ENCODE measurements at places on chromosomes 16 and 17. TPM values are rescaled to one million over a fixed set of nuclear protein-coding genes. Genes with fewer than 3 reads are reported as not detected.
A peak's percentile ranks its signal among the peaks of the same experiment; 100 is the strongest.

DNA sequence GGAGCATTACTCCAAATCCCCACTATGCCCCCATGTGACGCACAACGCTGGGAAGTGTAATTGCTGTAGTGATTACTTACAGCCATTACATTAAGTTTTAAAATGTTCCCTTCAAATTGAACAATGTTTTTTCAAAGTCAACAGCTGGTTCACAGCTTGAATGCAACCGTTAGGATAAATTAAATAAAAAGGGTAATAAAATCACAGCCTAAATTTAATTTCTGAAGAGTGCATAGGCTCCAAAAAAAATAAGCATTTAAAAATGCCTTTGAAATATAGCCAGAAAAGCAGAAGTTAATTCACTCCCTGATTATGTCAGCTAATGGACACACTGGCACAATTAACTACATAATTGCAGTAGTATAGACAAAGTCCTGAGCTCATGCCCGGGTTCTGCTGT, 50.5 kb upstream of the KDM8 start:
- no peak overlapping the region for H3K4me3 ChIP-seq
- no peak overlapping the region for H3K27ac ChIP-seq

GRCh38 chr17:74798239-74798707, 22.1 kb upstream of the NAT9 start:
- no peaks in the 10 kb centered on the region for H3K4me1 ChIP-seq
- no peak overlapping the region for H3K4me3 ChIP-seq
- H3K27ac ChIP-seq: no peak overlapping the region
- peaks cover 11% of the 10 kb centered on the region for H3K36me3 ChIP-seq
- H3K27me3 ChIP-seq: no peaks in the 10 kb centered on the region

RARA gene
- 50.8 TPM for total RNA-seq

DNA sequence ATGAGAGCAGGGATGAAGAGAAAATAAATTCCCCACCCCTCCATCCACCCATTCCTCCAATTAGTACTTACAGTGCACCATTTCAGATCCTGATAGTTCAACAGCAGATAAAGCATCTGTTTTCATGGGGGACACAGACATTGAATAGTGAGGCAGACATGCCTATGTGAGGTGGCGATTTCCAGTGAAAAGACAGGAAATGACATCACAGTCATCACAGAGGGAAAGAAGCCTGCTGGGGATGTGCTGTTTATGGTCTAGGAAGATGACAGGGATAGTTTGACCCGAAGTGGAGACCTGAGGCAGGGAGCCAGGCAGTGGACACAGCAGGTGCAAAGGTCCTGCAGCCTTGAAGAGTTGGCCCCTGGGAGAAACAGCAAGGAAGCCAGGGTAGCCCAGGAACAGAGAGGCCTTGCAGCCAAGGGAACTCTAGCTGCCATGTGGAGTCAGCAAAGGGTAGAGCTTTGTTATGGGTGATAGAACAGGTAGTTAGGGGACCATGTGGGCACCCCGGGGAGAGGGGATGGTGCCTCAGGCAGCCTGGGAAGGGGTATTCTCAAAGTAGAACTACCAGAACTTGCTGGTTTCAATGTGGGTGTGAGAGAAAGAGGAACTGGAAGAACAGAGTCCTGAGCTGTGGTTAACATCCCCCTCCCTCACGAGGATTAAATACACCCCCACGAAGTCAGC, 256.6 kb downstream of the CPPED1 start:
- H3K27me3 ChIP-seq: no peaks in the 10 kb centered on the region
- H3K27ac ChIP-seq: no peak overlapping the region
- no peaks in the 10 kb centered on the region for H3K36me3 ChIP-seq

UTS2R gene
- 0.22 TPM for total RNA-seq

GAS2L2 gene
- total RNA-seq: 0.11 TPM

DNA sequence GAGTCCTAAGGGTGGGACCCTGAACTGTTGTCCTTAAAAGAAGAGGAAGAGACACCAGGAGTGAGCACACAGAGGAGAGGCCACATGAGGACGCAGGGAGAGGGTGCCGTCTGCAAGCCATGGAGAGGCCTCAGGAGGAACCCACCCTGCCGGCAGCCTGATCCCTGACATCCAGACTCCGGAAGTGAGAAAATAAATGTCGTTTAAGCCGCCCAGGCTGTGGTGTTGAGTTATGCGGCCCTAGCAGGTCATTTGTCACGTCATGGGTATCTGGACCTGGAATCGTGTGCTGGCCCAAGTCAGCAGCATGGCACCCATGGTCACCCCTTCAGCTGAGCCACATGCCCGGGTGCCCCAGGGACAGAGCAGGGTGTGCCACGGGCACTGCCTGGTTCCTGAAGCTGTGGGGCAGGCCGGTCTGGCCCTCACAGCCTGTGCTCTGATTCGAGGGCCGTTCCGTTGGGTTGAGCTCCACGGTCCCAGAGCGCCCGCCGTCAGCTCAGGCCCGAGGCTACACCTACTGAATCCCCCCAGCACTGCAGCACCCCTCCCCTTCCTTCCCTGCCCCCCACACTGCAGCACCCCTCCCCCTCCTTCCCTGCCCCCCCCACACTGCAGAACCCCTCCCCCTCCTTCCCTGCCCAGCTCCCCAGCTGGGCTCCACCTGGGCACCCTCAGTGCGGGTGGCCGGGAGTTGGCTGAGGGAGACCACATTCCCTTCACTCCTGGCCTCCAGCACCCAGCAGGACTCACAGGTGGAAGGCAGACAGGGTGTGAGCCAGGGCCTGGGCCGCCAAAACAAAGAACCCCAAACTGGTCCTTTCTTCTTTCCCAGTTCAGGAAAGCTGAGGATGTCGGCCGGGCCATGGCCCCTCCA, 2.7 kb upstream of the CCDC57 start:
- no peaks in the 10 kb centered on the region for H3K36me3 ChIP-seq
- no peaks in the 10 kb centered on the region for H3K27me3 ChIP-seq
- H3K4me3 ChIP-seq: no peak overlapping the region
- H3K4me1 ChIP-seq: peaks cover 3% of the 10 kb centered on the region
- peak overlapping the region; percentile 64 for H3K27ac ChIP-seq
- no peak for DNase-seq

DNAI2 gene
- total RNA-seq: not detected

- H3K36me3 ChIP-seq: no peaks in the 10 kb centered on the region
- no peak for DNase-seq
- no peak overlapping the region for H3K4me3 ChIP-seq
- no peaks in the 10 kb centered on the region for H3K27me3 ChIP-seq
Measured at GRCh38 chr16:82675300-82675699, 48.5 kb downstream of the CDH13 start.

DNA sequence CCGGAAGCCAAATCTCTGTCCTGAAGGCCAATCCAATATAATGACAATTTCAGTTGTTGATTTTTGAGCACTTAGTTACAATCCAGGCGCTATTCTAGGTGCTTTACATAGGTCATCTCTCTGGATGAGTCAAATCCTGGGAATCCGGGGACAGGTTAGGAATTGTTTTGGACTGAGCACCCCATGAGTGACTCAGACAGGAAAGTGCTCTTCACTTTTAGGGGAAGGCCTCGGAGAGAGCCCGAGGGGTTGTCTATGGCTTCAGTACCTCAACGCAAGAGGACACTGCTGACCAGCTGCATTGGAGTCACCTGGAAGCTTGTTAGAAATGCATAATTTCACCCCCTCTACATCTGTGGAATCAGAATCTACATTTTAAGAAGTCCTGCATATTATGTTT, 108.8 kb downstream of the IRX5 start:
- H3K27me3 ChIP-seq: peaks cover 25% of the 10 kb centered on the region
- H3K27ac ChIP-seq: no peak overlapping the region
- peaks cover 4% of the 10 kb centered on the region for H3K4me1 ChIP-seq
- no peak overlapping the region for H3K4me3 ChIP-seq
- H3K36me3 ChIP-seq: no peaks in the 10 kb centered on the region

DNA sequence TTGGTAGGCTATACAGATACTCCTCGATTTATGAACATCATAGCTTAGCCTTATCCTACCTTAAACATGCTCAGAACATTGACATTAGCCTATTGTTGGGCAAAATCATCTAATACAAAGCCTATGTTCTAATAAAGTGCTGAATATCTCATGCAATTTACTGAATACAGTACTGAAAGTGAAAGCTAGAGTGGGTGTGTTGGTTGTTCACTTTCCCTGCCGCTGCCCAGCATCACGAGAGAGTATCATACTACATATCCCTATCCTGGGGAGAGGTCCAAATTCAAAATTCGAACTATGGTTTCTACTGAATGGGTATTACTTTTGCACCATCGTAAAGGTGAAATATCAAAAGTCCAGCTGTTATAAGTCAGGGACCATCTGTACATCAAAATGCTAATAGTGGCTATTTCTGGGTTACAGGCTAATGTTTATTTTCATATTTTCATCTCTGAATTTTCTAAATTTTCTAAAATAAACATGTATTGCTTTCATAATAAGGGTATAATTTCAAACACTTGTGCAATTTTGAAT, 54.5 kb downstream of the NACA2 start:
- H3K27me3 ChIP-seq: peaks cover 6% of the 10 kb centered on the region
- no peak for DNase-seq
- no peak overlapping the region for H3K4me3 ChIP-seq

DUS2 gene
- total RNA-seq: 18.8 TPM

GRCh38 chr17:81665205-81666091, 957 bp downstream of the OXLD1 start:
- DNase-seq: no peak
- peaks cover 6% of the 10 kb centered on the region for H3K36me3 ChIP-seq
- H3K27ac ChIP-seq: peak overlapping the region; percentile 96
- no peaks in the 10 kb centered on the region for H3K27me3 ChIP-seq
- peaks cover 18% of the 10 kb centered on the region for H3K4me1 ChIP-seq

Data from progenitor cell of endocrine pancreas (in vitro differentiated cells).